ENCODE measurements at places on chromosomes 4 and X.

- DNase-seq, result no peak
Observed at GRCh38 chr4:178395798-178396197, 953.6 kb upstream of the AGA start.

DNA sequence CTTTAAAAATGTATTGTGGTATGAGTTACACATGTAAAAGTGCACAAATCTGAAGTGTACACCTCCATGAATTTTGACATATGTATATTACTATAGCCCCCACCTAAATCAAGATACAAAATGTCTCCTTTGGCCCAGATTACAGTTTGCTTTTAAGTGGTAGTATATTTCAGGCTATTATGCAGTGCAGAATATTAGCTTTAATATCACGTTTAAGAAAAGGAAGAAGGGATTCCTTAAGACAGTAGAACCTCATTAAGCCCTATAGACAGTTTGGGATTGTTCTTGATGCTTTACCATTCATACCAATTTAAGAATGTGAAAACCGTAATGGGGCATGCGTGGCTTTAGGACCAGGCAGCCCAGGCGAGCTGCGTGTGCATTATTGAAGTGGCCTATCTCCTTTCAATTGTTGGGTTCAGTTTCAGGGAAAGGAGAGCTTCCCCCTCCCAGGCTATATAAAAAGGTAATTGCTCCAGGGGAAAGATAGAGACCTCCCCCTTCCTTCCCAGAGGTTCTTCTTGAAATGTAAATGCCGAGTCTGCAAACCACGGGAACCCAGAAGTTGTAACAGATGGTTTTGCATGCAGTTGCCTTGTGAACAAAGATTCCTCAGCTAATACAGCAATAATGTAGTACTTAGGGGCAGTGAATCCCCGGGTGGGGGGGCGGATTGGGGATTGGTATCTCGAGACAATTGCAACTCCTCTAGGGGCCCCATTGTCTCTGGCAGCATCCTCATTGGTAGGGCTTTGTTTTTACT is 106.1 kb downstream of the UCHL1 start:
- DNase-seq, result no peak

DNA sequence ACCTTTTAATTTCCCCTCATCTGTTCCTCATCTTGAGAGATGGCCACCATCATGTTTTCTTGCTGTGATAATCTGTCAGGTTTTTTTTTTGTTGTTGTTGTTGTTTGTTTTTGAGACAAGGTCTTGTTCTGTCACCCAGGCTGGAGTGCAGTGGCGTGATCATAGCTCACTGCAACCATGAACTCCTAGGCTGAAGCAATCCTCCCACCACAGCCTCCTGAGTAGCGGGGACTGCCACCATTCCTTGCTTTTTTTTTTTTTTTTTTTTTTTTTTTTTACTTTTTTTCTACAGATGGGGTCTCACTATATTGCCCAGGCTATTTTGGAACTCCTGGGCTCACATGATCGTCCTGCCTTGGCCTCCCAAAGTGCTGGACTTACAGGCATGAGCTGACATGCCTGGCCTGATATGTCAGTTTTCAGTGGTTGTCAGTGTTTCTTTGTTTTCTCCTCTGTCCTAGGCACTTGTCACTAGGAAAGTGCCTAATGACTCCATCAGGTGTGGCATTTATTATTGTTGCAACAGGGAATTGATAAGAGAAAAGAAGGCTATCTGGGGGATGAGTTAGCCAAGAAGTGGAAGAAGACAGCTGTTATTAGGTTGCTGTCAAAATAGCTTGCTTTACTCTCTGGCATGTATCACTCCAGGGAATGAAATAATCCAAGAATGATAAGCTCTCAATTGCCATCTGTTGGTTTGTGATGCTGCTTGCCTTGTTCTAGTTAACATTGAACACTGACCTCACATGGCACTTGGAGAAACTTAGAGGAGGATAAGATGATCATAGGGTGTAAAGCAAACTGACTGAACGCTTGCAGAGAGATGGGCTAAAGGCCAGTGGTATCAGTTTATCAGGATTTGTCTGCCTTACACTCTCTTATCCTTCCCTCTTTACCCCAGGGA is 41.7 kb downstream of the TMEM164 start:
- no peak for DNase-seq

- no peak for DNase-seq
Observed at GRCh38 chr4:5019796-5020195, 538 bp upstream of the CYTL1 start.

GRCh38 chr4:38209654-38210053 is 249.5 kb downstream of the PTTG2 start:
- no peak for DNase-seq

GRCh38 chrX:34654696-34655490 is 2.2 kb downstream of the TMEM47 start:
- no peak for DNase-seq

DNA sequence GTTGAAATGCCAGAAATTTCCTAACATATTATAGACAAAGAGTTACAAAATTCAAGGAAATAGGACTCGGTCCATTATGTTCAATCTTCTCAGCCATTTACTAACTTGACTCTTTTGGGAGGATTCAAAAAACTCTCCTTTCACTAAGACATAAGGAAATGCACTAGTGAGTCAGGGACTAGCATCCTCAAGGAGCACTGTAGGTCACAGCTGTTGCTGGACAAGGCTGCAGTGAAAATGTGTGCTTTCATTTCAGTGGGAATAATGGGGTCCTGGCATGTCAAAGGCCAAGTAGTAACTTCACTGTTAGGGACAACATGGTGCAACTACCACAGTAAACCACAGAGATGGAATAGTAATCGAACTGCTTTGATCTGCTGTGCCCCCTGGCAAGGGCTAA is 56.9 kb upstream of the ABCG2 start:
- DNase-seq, result no peak

DNA sequence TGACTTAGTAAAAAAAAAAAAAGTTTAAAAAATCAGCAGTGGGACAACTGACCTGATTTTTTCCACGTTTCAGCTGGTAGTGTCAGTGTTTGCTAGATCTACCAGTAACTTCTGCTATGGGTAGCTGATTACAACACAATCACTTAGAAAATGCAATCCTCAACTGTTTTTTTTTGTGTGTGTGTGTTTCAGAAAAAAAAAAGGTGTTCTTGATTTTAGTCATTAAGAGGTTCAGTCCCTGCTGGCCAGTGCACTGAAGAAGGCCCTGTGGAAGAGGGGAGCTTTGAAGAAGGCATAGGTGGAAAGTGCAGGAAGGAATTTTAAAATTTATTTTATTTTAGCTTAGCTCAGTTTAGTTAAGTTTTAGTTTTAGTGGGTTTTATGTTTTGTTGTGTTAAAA is 46.9 kb downstream of the SH2D1A start:
- DNase-seq, result no peak

- no peak for DNase-seq
Observed at GRCh38 chr4:104915373-104915772, 231.3 kb upstream of the TET2 start.

DNA sequence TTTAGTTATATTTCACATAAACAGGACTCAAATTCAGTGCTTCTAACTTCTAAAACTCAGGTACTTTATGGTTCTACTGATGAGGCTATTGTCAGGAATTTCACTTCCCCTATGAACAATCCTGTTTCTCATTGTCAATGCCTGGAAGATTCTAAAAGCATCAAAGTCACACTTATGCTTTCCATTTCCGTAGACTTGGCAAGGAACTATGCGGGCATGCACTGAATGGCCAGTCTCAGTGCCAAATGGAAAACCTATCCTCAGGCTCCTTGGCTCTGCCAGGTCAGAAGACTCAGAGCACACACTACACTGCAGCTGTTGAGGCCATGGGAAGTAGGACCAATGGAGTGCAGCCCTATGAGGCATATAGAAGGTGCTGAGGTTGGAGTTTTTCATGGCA is 97.0 kb upstream of the PTPN13 start:
- no peak for DNase-seq

- no peak for DNase-seq
Observed at GRCh38 chr4:145865274-145865941, 73.2 kb downstream of the ZNF827 start.

GRCh38 chrX:42797651-42798269 is 19.8 kb upstream of the PPP1R2C start:
- DNase-seq, result no peak

DNA sequence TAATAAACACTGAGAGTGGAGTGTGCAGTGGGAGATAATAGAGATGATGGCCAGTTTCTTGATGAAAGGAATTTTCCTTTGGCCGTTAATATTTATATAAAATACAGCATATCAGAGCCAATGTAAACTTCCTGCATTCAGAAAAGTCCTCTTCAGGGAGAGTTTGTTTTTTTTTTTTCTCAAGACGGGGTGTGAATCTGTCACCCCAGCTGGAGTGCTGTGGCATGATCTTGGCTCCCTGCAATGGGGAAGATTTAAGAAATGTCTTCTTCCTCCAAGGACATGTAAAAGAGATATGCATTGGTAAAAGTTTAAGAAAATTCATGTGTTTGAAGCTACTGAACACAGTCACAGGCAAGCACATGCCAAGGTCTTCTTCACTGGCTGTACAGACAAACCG is 25.4 kb upstream of the TBC1D9 start:
- no peak for DNase-seq

DNA sequence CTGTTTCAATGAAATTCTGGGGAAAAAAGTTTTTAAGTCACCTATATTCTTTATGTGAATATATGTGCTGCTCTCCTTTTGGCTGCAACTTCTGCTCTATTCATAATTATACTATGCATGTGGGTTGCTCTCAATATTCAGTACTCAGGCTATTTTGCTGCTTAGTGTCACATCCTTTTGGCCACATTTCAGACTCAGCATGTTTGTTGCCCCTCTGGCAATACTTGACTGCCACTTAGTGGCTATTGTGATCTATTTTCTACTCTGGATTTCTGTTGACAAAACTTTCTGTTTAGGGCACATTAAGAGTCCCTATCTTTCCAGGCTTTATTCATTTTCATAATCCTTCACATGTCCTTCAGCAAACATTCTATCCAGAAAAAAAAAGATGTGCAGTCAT is 15.8 kb upstream of the CT45A1 start:
- DNase-seq, result no peak

DNA sequence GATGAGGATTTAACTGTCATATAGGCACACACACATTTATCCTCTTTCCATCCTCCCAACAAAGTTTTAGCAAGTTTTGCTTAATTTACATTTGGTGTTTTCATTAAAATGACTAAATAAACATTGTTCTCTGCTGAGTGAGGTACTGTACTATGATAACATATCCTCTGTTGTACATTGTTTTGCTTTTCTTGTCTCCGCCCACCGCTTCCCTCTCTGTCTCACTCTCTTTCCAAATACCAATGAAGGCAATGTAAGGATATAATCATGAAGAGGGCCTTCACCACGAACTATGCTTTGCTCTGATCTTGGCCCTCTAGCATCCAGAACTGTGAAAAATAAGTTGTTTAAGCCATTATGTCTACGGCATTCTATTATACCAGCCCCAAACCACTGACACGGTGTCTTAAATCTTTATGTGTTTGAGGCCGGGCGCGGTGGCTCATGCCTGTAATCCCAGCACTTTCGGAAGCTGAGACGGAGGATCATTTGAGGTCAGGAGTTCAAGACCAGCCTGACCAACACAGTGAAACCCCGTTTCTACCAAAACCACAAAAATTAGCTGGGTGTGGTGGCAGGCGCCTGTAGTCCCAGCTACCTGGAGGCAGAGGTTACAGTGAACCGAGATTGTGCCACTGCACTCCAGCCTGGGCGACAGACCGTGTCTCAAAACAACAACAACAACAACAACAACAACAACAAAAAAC is 65.3 kb downstream of the HPRT1 start:
- no peak for DNase-seq

- no peak for DNase-seq
Observed at GRCh38 chr4:116925900-116926457, 159.4 kb downstream of the TRAM1L1 start.

- no peak for DNase-seq
Observed at GRCh38 chrX:110669572-110669971, 126.0 kb downstream of the CHRDL1 start.

- no peak for DNase-seq
Observed at GRCh38 chr4:173703021-173703420, 173.0 kb upstream of the HAND2 start.

DNA sequence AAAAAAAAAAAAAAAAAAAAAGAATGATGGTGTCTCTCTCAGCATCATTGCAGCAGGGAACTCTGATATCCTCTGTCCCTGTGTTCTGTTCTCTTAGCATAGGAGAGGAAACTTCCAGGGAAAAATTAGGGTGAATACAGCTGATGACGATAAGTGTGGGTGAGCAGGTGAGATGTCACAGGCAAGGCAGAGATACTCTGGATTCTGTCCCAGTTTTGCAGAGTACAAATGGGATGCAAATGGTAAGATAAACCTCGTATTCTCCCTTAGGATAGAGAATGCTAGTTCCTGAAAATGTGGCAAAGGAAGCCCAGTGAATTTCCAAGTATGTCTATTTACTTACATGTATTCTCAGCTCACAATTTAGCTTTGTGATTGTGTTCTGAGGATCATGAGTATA is 671.6 kb upstream of the BOD1L1 start:
- DNase-seq, result no peak

DNA sequence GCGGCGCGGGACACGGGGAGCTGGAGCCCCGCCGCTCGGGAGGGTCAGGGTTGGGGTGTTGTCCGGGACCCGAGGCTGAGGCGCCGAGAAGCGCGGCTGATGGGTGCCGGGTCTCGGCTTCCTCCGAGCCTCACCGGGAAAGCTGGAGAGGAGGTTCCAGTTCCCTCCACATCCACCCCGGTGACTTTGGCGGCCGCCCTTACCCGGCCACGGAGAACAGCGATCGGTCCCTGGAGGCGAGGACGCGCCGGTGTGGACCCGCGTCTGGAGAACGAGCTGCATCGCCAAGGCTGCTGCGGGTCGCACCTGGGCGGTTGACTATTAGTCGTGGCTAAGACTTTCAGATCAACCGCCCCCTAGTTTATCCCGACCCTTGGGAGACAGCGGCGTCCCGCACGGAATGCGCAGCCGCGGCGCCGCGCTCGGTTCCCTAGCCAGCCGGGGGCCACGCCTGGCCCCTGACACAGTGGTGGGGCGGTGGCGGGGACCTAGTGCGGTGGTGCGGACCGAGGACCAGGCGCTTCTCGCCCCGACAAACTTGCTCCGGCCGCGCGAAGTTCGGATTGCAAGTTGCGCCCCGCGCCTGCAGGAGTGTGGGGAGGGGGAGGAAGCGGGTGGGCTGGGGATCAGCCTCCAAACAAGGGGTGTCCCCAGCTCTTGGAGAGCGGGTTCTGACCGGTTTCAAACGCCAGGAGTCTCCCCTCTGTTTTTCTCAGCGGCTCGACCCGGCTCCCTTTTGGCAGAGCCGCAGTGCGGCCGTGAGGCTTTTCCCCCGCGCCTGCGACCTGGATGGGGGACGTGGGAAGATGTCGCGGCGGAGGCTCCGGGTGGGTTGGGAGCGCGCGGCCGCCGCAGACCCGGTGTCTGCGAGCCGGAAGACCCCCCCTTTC is 568 bp downstream of the FHDC1 start:
- no peak for DNase-seq

GRCh38 chrX:128619490-128619889 is 567.3 kb upstream of the ACTRT1 start:
- no peak for DNase-seq

DNA sequence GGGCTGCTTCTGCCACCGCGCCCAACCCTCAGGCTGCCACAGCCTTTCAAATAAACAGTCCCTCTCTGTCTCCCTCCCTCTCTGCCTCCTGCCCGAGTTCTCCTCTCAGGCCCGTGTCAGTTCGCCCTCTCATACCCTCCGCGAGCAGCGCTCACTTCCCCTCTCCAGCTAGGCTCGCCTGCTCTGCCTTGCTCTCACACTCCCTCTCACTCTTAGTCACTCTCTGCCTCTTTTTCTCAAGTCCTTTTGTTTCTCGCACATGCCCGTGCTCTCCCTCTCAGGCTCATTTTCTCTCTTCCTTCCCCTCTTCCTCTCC is 3.2 kb downstream of the EFNB1 start:
- DNase-seq, result no peak
